ENCODE measurements at places on chromosomes 1 and 21.

DNA sequence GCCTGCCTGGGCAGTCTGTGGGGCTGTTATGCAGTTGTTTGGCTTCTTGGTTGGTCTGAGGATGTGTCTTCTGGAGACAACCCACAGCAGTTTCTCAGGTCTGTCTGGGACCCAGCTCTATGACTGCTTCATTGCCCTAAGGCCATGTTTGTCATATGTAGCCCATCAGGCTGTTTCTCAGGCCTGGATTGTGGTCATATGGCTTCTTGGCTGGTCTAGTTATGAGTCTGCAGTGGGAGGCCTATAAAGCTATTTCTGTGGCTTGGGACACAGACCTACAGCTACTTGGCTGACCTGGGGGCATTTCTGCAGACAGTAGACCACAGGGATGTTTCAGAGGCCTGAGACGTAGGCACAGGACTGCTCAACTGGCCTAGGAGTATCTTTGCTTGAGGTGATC lies 41.5 kb downstream of the CHIA start:
- no peak for DNase-seq

- no peak for DNase-seq
These were observed 14.4 kb downstream of the AGO3 start for GRCh38 chr1:35945327-35945726.

DNA sequence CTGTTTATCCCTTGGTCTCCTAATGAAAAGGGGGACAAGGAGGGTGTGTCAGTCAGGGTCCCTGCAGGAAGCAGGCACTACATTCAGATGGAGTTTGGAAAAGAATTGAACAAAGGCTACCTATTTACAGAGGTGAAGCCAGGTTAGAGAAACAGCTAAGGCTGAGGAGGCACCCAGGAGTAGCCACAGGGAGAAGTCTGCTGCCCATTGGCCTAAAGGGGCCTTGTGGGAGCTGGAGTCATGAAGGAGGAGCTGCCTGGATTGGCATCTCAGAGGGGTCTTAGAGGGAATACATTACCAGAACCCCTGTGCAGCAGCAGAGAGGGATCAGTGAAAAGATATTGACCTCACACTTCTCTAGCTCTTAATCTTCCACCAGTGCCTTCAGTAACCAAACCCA lies 31.2 kb upstream of the USP24 start:
- DNase-seq: no peak

DNA sequence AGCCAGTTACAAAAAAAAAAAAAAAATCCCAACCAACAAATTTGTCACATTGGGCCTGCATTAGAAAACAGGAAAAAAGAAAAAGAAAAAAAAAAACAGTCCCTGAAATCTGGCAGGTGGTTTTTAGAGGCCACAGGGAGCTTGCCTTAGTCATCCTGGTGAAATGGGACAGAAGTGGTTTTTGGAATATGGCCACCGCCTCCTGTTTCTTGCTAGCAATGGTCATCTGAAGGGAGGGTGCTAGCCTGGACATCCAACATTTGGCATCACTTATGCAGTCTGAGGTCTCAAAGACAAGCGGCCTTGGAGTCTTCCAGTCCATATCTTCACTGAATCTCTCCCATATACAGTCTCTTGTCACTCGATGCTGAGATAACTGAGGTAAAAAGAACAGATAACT lies 20.1 kb upstream of the NKAIN1 start:
- DNase-seq: no peak

DNA sequence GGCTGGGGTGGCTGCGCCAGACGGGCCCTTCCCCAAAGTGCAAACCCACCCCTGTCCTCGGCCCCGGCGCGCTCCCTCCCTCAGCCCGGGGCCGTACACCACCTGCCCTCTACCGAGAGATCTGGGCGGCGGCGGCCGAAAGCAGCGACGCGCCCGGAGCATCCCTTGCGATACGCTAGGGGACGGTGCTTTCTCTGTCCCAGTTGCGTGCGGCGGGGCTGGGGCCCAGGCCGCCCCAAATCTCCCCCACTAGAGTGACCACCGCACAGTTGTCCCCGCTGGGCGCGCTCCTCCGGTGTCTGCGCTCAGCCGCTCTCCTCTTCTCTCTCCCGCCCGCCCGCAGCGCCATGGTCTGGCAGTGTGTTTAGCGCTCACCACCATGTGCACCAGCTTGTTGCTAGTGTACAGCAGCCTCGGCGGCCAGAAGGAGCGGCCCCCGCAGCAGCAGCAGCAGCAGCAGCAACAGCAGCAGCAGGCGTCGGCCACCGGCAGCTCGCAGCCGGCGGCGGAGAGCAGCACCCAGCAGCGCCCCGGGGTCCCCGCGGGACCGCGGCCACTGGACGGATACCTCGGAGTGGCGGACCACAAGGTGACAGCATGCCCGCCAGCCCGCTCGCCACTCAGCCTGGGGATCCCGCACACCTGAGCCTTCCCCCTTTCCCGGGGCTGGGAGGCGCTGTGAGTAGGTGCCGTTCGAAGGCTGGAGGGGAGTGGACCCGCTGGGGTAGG lies 1.0 kb downstream of the ST6GALNAC5 start:
- DNase-seq: no peak

GRCh38 chr1:205028390-205028789 lies 14.6 kb upstream of the CNTN2 start:
- DNase-seq: no peak

GRCh38 chr21:44708213-44708865 lies 3.0 kb downstream of the TSPEAR start:
- no peak for DNase-seq

GRCh38 chr1:17998889-17999288 lies 108.7 kb upstream of the IGSF21 start:
- no peak for DNase-seq

DNA sequence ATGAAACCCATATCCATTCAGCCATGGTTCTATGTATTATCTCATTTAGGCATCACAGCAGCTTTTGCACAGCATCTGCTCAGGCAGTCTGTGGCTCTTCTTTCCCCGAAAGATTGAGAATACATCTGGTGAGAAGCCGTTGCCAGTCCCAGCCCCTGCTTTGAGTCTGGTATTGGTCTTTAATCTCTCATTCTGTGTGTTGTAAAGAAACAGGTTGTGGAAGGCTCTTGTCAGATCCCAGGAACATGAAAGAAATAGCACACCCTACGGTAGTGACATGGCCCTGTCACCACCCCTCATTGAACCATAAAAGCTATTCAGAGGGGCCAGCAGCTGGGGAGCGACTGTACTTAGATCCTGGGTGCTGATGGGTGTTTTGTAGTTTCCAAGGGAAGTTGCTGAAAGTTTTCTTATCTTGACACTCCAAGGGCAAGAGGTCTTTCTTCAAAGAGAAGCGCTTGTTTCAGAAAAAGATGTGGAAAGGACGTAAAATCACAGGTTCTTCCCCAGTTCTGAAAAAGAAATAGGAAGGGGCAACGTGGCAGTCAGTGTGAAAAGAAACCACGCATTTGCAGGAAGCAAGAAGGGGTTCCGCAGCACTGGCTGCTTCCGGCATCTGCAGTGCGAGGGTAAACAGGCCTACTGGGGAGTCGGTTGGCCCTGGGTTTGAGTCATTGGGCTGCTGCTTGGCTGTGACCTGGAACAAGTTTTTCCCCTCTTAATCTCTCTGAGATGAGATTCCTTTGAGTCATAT lies 145.0 kb downstream of the DHRS3 start:
- no peak for DNase-seq

DNA sequence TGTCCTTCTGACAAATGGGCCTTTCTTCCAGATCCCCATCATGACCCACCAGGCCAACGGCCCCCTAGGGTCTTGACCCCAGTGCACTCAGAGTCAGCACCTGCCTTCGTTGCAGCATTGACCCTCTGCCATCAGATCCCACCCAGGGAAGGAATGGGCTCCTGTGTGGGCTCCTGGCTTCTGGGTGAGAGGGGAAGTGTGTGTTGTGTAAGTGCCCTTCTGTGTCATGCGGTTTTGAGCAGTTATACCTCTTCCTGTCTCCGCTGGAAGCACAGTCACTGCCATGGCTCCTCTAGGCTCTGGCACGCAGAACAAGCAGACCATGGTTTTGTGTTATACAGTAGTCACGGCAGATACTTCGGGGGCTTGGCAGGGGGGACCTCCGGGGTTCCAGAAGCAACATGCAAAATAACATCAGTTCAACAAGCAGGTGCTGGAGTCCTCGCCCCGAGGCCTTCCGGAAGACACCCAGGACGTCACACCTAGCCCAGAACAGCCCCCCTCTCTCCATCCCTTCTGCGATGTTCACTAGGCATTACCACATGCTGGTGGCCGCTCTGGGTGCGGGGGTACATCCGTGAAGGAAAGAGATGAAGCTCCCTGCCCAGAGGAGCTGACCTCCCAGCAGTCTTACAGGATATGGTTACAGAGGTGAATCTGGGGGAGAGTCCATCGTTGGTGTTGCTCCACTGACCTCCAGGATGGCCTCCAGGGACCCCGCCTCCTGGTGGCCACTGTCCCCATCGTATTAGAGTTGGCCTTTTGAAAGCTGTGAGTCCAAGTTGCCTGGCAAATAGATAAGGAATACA lies 17.4 kb upstream of the KCNAB2 start:
- no peak for DNase-seq

- no peak for DNase-seq
These were observed 146.4 kb upstream of the LRRC7 start for GRCh38 chr1:69421286-69421685.

DNA sequence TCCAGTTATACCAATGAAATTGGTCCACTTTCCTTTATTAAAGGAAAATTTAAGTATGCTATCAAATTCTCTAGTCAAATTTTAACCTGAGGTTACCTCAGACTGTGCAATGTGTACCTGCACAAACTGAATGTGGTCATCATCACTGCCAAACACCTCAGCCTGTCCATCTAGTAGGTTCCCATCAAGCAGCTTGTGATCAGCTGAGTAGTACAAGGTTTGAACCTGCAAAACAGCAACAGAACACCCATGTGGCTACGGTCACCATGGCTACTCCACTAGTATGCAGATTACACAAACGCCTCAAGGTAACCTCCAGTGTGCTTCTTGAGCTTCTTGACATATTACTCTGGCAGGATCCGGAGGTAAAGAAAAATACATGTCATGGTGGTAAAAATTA lies 11.6 kb downstream of the IVNS1ABP start:
- no peak for DNase-seq

- no peak for DNase-seq
These were observed at the start of gene SHISA4 for GRCh38 chr1:201888282-201889089. Gene SHISA4, plus strand, starts transcription at chr1:201888898. Its CDS starts 97 bp downstream, at chr1:201888995.

DNA sequence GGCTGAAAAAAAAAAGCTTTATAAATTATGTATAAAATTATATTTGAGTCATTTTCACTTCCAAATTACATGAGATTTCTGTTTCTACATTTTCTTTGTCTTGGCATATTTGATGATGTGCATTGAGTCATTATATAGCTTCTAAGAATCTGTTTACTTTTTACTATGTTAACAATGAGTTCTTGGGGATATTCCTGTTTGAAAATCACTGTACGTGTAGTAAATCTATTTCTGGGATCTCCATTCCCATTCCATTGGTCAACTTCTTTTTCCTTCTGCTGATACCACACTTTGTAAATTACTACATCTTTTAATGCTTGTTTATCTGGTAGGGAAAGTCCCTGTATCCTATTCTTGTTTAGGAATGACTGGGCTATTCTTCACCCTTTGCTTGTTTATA lies 43.6 kb downstream of the TNFRSF9 start:
- no peak for DNase-seq

DNA sequence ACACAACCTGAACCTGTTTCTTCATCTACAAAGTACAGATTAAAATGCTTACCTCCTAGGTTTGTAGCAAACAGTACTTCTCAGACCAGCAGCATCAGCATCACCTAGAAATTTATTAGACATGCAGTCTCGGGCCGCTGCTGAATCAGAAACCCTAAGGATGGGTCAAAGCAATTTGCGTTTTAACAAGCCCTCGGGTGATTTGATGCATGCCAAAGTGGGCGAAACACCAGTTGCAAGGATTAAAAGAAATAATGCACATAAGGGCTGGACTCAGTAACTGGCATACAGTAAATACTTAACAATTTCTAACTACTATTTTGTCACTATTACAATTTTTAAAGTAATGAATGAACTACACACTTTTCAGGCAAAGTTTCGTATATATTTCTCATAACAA lies 47.5 kb downstream of the SH3GLB1 start:
- DNase-seq: no peak

Measured in iPS DF 6.9 (cell line).